ENCODE measurements at places on chromosomes 2 and 18.

- DNase-seq, result no peak
These were observed 70.5 kb upstream of the TTC39C start for GRCh38 chr18:23943903-23944624.

GRCh38 chr18:21513741-21514140 lies 86.8 kb downstream of the ESCO1 start:
- no peak for DNase-seq

- DNase-seq, result no peak
These were observed 363.4 kb upstream of the GCFC2 start for GRCh38 chr2:76073992-76074604.

GRCh38 chr2:193539188-193539587 lies 1344.5 kb upstream of the TMEFF2 start:
- DNase-seq, result no peak
